ENCODE measurements at places on chromosomes 1 and 21.

- no peak for DNase-seq
Measured at GRCh38 chr1:150772326-150772725, 6.7 kb upstream of the CTSS start.

GRCh38 chr21:26560612-26561011 lies 12.5 kb downstream of the CYYR1 start:
- DNase-seq = no peak

- no peak for DNase-seq
Measured at GRCh38 chr1:21241771-21242581, 48.3 kb downstream of the ECE1 start.

- DNase-seq = no peak
Measured at GRCh38 chr1:113950908-113951307, 21.8 kb downstream of the HIPK1 start.

DNA sequence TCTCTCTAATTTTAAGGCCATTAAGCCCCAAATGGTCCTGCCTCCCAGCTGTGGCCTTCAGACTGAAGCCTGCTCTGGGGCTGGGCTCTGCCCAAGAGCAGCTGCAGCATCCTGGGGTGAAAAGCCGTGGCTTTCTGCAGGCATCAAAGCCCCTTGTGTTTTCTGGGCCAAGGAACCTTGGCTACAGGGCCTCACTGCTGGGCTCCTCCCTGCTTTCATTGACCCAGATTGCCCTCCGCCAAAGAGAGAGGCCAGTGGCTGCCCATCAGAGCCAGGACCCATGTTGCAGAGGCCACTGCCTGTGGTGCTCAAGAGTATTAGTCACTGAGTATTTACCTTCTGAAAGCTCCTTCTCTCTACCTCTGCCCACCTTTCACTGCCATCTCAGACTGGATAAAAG lies 1.6 kb downstream of the ZNF648 start:
- DNase-seq = no peak

GRCh38 chr1:112790920-112791722 lies 76.0 kb upstream of the PPM1J start:
- no peak for DNase-seq
